ENCODE measurements at places on chromosomes 7 and 10.

- DNase-seq: no peak
Observed at GRCh38 chr7:132643302-132643701, 67.0 kb upstream of the PLXNA4 start.

DNA sequence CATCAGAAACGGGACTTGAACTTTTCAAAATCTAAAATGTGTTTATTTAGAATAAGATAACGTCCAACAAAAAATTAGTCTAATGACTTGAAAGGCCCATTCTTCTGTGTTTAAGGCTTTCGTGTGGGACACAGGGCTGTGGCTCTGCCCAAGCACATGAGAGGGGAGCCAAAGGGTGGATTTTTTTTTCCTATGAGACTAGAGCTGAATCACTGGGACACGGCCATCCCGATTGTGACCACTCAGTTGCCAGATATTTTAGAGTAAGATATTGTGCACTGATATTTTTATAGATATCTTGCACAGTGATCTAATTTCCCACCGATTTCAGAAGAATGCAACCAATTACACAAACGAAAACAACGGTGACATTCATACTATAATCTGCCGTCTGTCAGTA lies 99.9 kb downstream of the ANK3 start:
- no peak for DNase-seq

- DNase-seq: no peak
Observed at GRCh38 chr7:1359681-1360485, 99.4 kb downstream of the MICALL2 start.

DNA sequence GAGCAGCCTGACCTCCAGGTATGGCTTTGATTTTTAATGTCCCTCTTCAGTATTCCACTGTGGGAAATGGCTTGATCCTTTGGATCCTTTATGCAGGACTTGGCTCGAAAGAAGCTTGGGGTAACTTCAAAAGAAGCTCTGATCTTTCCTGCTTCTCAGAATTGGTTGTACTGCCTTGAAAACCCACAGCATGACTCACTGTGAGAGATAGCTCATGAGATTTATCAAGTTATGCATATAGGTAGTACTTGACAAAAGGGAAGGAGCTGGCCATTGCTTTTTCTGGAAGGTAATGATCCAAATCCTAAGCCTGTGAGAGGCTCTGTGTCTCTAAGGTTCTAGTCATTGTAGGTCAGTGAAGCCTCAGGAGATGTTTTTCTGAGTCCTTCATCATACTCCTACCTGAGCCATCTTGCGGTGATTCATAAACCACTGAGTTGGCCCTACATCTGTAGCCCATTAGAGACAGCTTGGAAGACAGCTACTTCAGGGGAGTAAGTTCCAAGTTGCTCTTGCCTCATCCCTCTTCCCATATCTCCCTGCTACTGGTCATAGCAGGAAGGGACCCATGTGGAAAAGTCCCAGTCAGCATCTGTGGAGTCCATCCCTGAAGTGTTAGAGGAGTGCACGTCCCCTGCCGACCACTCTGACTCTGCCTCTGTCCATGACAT lies 36.7 kb upstream of the NFKB2 start:
- DNase-seq: no peak

- no peak for DNase-seq
Observed at GRCh38 chr7:117951691-117952280, 78.5 kb upstream of the CTTNBP2 start.

GRCh38 chr7:138434597-138435019 lies 25.5 kb upstream of the TRIM24 start:
- DNase-seq: no peak

DNA sequence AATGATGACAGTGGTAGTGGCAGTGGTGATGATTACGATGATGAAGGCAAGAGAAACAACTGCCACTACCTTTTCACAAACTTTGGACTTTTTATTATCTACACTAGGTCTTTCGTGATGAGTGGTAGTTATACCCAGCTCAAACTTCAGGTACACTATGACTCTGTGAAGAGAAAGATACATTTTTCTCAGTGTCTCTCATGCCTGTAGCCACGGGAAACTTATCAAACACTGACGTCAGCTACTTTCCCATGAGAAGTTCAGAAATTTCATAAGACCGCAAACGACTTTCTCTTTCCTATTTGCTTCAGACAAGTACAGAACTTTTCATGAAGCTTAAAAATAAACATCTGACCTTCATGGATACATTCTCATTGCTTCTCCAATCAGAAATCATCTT lies 57.0 kb downstream of the CALD1 start:
- DNase-seq: no peak

- no peak for DNase-seq
Observed at GRCh38 chr7:69334701-69335100, 263.6 kb upstream of the AUTS2 start.

DNA sequence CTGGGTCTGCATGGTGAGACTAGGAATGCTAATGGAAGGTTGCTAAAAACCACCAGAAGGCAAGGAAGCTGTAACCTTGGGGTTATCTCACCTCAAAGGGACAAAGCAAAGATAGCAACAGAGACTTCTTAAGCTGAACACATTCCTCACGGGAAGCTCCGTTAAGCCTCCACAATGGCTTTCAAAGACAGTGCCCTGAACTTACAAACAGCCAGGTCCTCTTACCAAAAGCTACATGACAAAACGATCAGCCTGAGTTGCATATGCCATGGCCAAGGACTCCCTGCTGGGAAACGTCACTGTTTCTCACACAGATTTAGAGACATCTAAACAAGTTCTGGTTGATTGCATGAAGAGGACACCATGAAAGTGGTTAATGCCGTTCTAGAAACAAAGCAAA lies 52.7 kb downstream of the HTR5A start:
- DNase-seq: no peak

DNA sequence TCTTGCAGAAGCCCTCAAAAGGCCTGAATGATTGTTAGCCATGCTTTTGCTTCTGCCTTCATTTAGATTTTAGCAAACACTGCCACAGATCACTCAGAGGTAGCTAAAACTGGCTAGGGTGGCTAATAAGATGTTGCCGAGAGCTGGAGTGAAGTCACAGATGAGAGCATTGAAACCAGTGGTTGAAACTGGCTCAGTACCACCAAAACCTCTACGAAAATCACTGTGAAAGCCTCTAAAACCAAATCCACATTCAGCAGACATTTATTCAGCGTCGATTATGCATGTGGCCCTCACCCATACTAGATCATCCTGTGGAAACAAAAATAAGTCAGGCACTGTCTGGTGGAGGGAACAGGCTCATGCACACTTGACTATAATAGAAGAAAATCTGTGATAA lies 50.8 kb downstream of the PIK3CG start:
- DNase-seq: no peak

DNA sequence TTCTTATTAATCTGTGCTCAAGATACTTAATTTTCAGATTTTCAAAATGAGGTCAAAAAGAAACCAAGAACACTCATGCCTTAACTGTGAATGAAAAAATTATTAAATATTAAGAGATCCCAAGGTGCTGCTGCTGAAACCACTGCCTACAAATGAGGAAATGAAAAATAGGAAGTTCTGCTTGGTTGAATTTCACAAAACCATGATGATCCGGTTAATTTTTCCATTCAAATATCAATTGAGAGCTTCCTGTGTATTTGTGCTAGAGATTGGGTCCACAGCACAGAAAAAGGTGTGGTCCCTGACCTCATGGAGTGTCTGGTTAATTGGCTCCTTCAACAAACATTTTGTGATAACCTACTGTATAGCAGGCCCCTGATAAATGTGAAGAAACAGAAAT lies 132.7 kb upstream of the YAE1 start:
- DNase-seq: no peak

DNA sequence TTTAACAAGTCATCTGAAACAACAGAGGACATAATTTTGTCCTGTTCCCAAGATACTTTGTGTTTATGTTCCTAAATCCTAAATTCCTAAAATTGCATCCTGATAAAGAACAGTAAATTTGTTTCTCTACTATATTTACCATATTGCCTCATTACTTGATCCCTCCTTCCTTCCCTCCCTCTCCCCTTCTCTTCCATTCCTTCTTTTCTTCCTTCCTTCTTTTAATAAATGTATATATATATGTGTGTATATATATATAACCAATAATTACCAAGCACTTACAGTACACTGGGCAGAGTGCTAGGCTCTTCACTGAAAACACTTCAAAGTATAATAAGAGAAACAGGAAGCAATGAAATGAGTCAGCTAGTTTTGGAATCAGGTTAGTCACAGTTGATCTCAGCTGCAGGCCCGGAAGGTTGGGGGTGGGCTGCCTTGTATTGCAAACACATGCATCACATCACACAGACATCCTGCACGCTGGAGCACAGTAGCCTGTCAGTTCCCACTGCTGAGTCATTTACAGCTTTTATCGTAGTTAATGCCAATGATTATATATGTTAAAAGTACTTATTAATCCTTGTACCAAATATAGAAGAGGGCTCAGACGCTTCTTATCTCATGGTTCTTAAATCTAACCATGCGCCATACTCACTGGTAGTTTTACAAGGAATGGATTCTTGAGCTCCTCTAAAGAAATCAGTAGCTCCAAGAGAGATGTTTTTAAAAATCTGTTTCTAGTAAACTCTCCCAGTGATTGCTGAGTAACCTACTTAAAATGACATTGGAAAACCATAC lies 551.7 kb downstream of the GRM8 start:
- peak; percentile 43 for DNase-seq

GRCh38 chr7:39098506-39098905 lies 120.8 kb downstream of the POU6F2 start:
- no peak for DNase-seq

GRCh38 chr7:104894314-104894713 lies 119.7 kb upstream of the KMT2E start:
- no peak for DNase-seq

GRCh38 chr10:49220679-49221078 lies 32.5 kb upstream of the TMEM273 start:
- no peak for DNase-seq

DNA sequence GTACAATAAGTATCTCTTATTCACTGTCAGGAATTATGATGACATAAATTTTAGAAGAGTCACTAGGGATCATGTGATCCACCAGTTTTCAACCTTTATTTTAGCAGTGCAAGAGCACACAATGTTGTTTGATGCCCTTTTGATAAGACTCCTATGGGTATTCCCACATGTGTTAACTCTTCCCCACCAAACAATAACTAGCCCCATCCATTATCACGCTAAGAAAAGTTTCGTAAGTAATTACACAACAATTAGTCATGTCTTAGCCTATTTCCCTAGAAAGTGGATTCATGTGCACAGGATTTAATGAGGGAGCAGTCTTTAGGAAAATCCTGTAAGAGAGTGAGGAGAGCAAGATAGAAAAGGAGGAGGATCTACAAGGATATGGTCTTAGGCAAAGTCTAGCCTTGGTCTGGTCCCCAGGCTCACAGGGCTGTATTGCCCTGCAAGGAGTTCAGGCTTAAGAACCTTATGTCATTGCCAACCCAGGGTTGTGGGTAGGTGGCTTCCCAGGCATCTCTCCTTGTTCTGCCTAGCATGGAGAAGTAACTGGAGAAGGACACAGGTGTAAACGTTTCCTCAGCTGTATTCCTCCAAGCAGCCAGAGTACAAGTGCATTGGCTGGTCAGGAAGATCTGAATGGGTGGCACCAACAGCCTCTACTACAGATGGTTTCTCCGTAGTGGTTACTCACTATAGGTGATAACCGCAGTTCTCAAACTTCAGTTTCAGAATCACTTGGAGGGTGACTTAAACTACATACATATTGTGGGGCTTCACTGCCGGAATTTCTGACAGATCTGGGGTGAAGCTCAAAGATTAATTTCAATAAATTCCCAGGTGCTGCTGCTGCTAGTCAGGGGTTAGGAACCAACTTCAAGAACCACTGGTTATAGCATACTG lies 574.5 kb downstream of the SUGCT start:
- no peak for DNase-seq

DNA sequence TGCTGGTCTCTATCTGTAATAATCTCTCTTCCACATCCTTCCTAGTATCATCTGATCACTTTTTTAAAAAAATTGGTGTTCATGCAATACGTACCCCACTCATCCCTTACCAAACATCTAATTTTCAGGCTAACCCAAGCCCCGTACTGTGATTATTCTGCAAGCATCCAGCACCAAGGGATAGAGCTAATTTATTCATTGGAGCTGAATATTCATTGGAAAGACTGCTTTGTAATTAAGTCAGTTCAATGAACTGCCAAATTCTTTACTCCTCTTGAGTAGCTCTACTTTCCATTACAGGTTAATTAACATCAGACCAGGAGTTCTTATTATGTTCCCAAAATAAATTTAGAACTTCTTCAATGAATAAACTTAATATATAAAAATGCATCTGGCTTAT lies 66.4 kb upstream of the MRLN start:
- no peak for DNase-seq

DNA sequence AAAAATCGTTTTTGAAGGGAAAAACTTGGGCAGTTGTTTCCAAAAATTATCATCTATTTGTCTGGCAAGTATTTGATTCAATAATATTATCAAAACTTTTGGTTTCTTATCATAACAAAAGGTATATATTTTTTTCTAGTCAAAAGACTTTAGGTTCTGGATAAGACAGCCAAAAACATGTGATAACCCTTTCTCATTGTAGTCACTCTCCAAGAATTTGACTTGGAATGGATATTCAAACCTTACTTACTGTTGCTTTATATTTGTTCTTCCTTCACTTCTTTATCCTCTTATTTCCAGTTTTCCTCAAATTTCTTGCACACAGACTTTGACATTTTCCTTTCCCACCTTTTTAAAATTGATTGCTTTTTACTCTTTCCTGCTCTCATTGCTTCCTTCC lies 140.9 kb upstream of the FAM3C start:
- no peak for DNase-seq

- no peak for DNase-seq
Observed at GRCh38 chr7:158705234-158705850, 738 bp upstream of the NCAPG2 start.

- DNase-seq: no peak
Observed at GRCh38 chr10:48332166-48332870, 25.8 kb downstream of the MAPK8 start.

- DNase-seq: no peak
Observed at GRCh38 chr7:51620706-51621105, 304.1 kb upstream of the COBL start.

DNA sequence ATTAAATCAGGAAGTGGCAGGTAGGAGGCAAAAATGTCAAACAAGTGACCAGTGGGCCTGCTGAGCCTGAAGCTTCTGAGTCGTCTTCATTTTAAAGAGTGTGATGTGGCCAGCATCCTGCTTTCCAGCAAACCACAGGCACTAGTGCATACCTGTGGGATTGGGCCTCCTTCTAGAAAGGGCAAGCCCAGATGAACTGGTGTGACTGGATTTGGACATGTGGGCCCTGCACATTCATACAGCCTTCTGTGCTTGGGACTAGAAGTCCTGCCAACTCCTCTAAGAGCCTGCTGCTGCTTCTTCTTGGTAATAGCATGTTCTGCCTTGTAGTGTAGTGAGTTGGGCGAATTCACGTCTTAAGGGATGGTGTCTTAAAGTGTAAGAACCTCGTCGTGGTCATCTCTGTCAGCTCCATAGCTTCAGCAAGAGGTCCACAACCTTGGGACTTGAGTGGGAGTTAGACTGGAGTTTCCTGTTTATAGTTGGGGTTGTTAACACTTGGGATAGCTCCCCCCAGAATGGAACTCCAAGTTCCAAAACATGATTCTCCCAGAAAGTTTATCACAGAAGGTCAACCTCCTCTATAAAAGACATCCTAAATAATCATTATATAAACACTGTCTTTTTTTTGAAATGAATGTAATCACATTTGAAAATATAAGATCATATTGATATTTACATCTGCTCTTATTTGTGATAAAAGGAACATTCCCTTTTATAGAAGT lies 11.2 kb downstream of the BMPER start:
- DNase-seq: no peak

- no peak for DNase-seq
Observed at GRCh38 chr7:111660478-111660877, 98.2 kb upstream of the IMMP2L start.
